ENCODE measurements at places on chromosomes 4 and X. TPM values are rescaled to one million over a fixed set of nuclear protein-coding genes. Genes with fewer than 3 reads are reported as not detected.

The AREG gene
- 46.2 TPM for total RNA-seq

DNA sequence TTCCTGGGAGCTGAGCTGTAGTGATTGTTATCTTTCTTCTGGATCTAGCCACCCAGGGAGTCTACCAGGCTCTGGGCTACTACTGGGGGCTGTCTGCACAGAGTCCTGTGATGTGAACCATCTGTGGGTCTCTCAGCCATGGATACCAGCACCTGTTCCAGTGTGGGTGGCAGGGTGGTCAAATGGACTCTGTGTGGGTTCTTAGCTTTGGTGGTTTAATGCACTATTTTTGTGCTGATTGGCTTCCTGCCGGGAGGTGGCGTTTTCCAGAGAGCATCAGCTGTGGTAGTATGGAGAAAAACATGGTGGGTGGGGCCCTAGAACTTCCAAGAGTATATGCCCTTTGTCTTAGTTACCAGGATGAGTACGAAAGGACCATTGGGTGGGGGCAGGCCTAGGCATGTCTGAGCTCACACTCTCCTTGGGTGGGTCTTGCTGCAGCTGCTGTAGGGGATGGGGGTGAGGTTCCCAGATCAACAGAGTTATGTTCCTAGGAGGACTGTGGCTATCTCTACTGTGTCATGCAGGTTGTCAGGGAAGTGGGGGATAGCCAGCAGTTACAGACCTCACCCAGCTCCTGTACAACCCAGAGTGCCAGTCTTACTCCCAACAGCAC lies 264.8 kb upstream of the LDB2 start:
- no peaks in the 10 kb centered on the region for H3K27me3 ChIP-seq
- DNase-seq: no peak
- H3K4me1 ChIP-seq: no peaks in the 10 kb centered on the region
- no peak overlapping the region for H3K27ac ChIP-seq
- H3K4me3 ChIP-seq: no peak overlapping the region

GRCh38 chr4:138263247-138263816 lies 21.2 kb upstream of the SLC7A11 start:
- H3K27me3 ChIP-seq: no peaks in the 10 kb centered on the region
- H3K27ac ChIP-seq: no peak overlapping the region
- no peaks in the 10 kb centered on the region for H3K36me3 ChIP-seq
- no peaks in the 10 kb centered on the region for H3K4me1 ChIP-seq
- no peak for DNase-seq

GRCh38 chr4:75908555-75908954 lies 6.3 kb upstream of the PPEF2 start:
- no peak overlapping the region for H3K27ac ChIP-seq
- no peaks in the 10 kb centered on the region for H3K4me1 ChIP-seq
- DNase-seq: no peak
- H3K36me3 ChIP-seq: no peaks in the 10 kb centered on the region

DNA sequence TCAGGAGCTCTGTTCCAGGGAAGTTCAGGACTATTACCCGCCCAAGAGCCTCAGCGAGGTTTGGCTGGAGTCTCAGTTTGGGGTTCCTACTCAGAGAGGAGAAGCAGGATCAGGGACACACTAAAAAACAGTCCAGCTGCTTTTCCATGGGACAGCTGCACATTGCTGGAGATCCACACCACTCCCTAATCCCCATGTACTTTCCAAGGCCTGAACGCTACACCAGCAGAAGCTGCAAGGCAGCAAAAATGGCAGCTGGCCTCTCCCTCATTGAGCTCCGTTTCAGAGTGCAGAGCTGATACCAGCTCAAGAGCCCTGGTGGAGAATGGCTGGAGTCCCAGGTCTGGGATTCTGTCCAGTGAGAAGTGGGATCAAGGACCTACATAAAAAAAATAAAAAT lies 551.2 kb upstream of the PABPC5 start:
- no peaks in the 10 kb centered on the region for H3K4me1 ChIP-seq
- H3K27ac ChIP-seq: no peak overlapping the region
- no peak for DNase-seq
- H3K36me3 ChIP-seq: no peaks in the 10 kb centered on the region
- H3K4me3 ChIP-seq: no peak overlapping the region
- H3K27me3 ChIP-seq: no peaks in the 10 kb centered on the region

GRCh38 chr4:4460759-4461158 lies 73.9 kb downstream of the NSG1 start:
- H3K27me3 ChIP-seq: no peaks in the 10 kb centered on the region
- H3K27ac ChIP-seq: no peak overlapping the region
- no peak overlapping the region for H3K4me3 ChIP-seq

DNA sequence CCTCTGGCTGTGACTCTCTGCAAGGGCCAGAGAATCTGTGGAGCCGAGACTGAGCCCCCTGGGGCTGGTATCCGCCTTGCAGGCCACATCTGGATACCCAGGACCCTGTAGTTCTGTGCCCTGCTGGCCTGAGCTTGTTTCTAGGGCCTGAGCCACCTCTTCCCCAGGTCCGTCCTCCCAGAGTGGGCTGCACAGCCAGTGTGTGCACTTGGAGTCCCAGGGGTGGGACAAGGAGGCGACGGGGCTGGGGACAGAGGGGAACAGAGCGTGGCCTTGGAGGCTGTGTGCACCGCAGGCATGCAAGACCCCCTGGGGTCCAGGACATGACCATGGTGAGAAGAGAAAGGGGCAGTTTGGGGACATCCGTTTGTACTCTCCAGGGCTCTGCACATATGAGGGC lies 105.5 kb downstream of the SORCS2 start:
- no peak overlapping the region for H3K4me3 ChIP-seq
- H3K4me1 ChIP-seq: no peaks in the 10 kb centered on the region

- H3K27ac ChIP-seq: no peak overlapping the region
- no peaks in the 10 kb centered on the region for H3K4me1 ChIP-seq
- no peaks in the 10 kb centered on the region for H3K27me3 ChIP-seq
Observed at GRCh38 chr4:74456849-74457395, 12.0 kb downstream of the AREG start.

GRCh38 chr4:6369924-6370645 lies 100.4 kb downstream of the WFS1 start:
- H3K27ac ChIP-seq: no peak overlapping the region
- DNase-seq: no peak
- H3K27me3 ChIP-seq: no peaks in the 10 kb centered on the region
- H3K36me3 ChIP-seq: no peaks in the 10 kb centered on the region
- H3K4me1 ChIP-seq: no peaks in the 10 kb centered on the region
- no peak overlapping the region for H3K4me3 ChIP-seq

DNA sequence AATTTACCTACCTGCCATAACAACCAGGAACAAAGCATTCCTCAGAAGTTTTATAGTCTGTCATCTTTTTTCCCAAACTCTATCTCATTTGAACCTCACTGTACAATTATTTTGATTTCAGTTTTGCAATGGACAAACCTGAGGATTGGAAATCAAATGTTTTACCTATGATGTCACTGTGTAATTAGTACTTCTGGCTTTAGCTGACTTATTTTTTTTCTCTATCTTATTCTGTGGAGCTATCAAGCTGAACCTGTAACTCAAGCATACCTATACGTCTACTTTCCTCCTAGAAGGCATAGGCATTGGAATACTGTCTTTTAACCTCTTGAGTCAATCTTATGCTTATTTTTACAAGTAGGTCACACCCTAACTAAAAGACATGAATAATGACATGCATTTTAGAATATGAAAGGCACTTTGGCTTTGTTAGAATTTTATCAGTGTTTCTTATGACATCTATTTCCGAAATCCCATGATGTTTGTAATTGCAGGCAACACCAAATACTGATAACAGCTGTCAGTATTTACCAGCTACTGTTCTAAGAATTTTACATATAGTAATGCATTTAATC lies 21.5 kb downstream of the CCSER1 start:
- no peaks in the 10 kb centered on the region for H3K36me3 ChIP-seq
- no peak for DNase-seq
- no peak overlapping the region for H3K27ac ChIP-seq
- no peak overlapping the region for H3K4me3 ChIP-seq

GRCh38 chrX:151680805-151681204 lies 14.5 kb upstream of the PRRG3 start:
- no peaks in the 10 kb centered on the region for H3K36me3 ChIP-seq
- peak; percentile 52 for DNase-seq
- H3K27ac ChIP-seq: no peak overlapping the region
- no peak overlapping the region for H3K4me3 ChIP-seq

GRCh38 chrX:41332408-41333002 lies 1.5 kb upstream of the DDX3X start:
- peaks cover 10% of the 10 kb centered on the region for H3K4me1 ChIP-seq
- no peaks in the 10 kb centered on the region for H3K36me3 ChIP-seq
- DNase-seq: peak; percentile 52
- no peaks in the 10 kb centered on the region for H3K27me3 ChIP-seq
